ENCODE measurements at places on chromosomes 1 and 21. TPM values are rescaled to one million over a fixed set of nuclear protein-coding genes. Genes with fewer than 3 reads are reported as not detected.
A peak's percentile ranks its signal among the peaks of the same experiment; 100 is the strongest.

- H3K27me3 ChIP-seq = no peaks in the 10 kb centered on the region
- H3K27ac ChIP-seq = peak overlapping the region; percentile 85
- H3K4me1 ChIP-seq = peaks cover 21% of the 10 kb centered on the region
- DNase-seq = peak; percentile 90
- H3K4me3 ChIP-seq = no peak overlapping the region
These were observed 21.5 kb upstream of the TMEM222 start for GRCh38 chr1:27300341-27301051.

GRCh38 chr1:158564608-158565007 is 5.8 kb downstream of the OR6P1 start:
- peaks cover 7% of the 10 kb centered on the region for H3K27me3 ChIP-seq
- no peak for DNase-seq

- H3K27me3 ChIP-seq = no peaks in the 10 kb centered on the region
- H3K4me3 ChIP-seq = peak overlapping the region; percentile 94
- H3K36me3 ChIP-seq = no peaks in the 10 kb centered on the region
- H3K4me1 ChIP-seq = peaks cover 56% of the 10 kb centered on the region
- H3K27ac ChIP-seq = peak overlapping the region; percentile 92
These were observed 756 bp downstream of the ANKRD13C start for GRCh38 chr1:70353601-70354331.

DNA sequence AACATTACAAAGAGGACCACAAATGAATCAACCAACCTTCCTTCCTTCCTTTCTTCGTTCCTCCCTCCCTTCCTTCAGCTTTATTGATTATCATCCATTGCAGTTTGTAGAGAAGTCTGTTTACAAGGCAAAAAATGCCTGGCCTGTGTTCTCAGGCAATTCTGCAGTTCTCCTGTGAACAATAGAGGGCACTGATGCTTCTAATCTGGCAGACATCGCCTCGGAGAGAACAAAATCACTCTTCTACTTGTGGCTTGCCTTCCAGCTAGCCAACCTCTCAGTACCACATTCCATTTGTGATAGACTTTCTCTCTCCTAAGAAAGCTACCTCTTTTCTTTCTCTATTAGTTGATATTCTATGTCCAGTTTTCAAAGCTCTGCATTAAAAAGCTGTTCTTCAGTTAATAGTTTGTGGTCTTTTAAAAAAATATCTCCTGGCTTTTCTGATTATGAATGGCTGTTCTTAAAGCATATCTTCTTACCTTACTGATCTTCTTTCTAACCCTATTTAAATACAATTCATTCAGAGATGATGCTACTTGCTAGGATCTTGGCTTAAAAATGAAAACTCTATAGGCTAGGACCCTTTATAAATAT is 26.9 kb upstream of the ESRRG start:
- H3K4me1 ChIP-seq = no peaks in the 10 kb centered on the region
- H3K36me3 ChIP-seq = no peaks in the 10 kb centered on the region
- DNase-seq = peak; percentile 85
- no peak overlapping the region for H3K27ac ChIP-seq
- H3K27me3 ChIP-seq = peaks cover 22% of the 10 kb centered on the region
- H3K4me3 ChIP-seq = no peak overlapping the region

- H3K4me1 ChIP-seq = no peaks in the 10 kb centered on the region
- no peaks in the 10 kb centered on the region for H3K27me3 ChIP-seq
- no peak for DNase-seq
- no peaks in the 10 kb centered on the region for H3K36me3 ChIP-seq
- H3K27ac ChIP-seq = no peak overlapping the region
These were observed 52.0 kb upstream of the TINAGL1 start for GRCh38 chr1:31524186-31524901.

- H3K4me3 ChIP-seq = no peak overlapping the region
- H3K4me1 ChIP-seq = no peaks in the 10 kb centered on the region
- no peak overlapping the region for H3K27ac ChIP-seq
- no peaks in the 10 kb centered on the region for H3K36me3 ChIP-seq
These were observed 176.8 kb downstream of the ATP6V1G3 start for GRCh38 chr1:198363625-198364151.

Gene PTPRF
- total RNA-seq = 100 TPM

GRCh38 chr1:25854554-25854953 is 4.7 kb downstream of the AUNIP start:
- H3K4me3 ChIP-seq = no peak overlapping the region
- H3K27me3 ChIP-seq = no peaks in the 10 kb centered on the region
- peak; percentile 27 for DNase-seq
- H3K36me3 ChIP-seq = 0 out of 2 replicates have a peak, but pooled peaks cover 3% of the 10 kb centered on the region
- no peak overlapping the region for H3K27ac ChIP-seq

All from PC-3 (cell line).